ENCODE measurements at places on chromosomes 12 and 14.

- DNase-seq: no peak
Observed at GRCh38 chr12:63965936-63966605, 121.6 kb downstream of the SRGAP1 start.

GRCh38 chr12:2064071-2064507 lies 11.3 kb downstream of the CACNA1C start:
- DNase-seq: no peak

- no peak for DNase-seq
Observed at GRCh38 chr12:115597157-115597712, 680.3 kb downstream of the MED13L start.

GRCh38 chr12:52046859-52047258 lies 4.4 kb upstream of the NR4A1 start:
- DNase-seq: no peak

DNA sequence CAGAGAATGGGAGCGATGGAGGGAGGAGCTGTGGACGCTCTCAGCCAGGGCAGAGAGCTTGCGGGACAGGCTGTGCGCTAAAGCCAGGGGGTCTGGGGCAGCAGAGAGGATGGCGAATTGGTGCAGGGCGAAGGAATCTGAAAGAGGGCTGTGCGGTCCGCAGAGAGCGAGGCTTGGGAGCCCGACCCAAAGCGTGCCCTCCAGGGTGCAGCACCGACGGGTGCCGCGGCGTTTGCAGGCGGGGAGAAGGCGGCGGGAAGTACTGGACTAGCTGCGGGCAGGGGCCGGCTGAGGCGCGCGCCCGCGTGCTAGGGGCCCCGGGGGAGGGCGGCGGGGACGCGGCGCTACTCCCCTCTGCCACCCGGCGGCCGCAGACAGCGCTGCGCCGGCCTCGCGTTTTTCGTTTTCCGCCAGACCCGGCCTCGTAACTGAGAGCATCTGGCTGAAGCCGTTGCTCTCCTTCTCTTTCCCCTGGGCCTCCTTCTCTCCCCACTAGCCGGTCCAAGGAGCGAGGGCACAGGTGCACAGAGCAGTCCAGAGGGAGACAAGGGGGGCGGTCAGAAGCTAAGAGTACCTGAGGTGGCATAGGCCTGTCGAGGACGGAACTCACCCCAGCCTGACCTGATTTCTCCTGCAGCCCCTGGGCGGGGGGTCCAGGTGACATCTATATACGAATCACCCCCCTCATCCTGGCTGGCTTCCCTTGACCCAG lies 24.9 kb downstream of the SLC6A12 start:
- no peak for DNase-seq

Data from stimulated activated CD4-positive, alpha-beta T cell treated with anti-CD3 and anti-CD28 coated beads, Interleukin-2, amount 100 ng/mL, for 4 hours (primary cell).